Foreskin keratinocyte (primary cell): ENCODE measurements at places on chromosomes 2 and 18.
A peak's percentile ranks its signal among the peaks of the same experiment; 100 is the strongest.

GRCh38 chr2:239959059-239959971 is 65.8 kb downstream of the NDUFA10 start:
- no peak for DNase-seq

- no peak for DNase-seq
Measured at GRCh38 chr2:215379039-215379438, 56.8 kb downstream of the FN1 start.

- DNase-seq = no peak
Measured at GRCh38 chr2:68932402-68932801, 20.3 kb downstream of the GKN2 start.

DNA sequence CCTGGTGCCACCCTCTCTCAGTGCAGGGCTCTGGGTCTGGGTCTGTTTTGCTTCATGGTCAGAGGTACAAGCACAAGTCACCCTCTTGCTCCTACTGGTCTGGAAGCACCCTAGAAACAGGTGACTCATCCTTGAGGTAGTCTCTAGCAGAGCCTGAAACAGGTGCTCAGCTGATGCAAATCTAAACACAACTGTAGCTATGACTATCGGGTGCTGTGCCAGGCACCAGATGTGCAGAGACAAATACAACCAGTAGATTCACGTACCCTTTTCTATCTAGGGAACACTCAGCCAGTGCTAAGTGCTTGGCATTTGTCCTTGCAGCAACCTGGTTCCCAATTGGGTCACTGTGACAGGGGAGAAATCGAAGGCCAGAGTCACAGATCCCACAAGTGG is 140.9 kb upstream of the MYCN start:
- peak; percentile 41 for DNase-seq

DNA sequence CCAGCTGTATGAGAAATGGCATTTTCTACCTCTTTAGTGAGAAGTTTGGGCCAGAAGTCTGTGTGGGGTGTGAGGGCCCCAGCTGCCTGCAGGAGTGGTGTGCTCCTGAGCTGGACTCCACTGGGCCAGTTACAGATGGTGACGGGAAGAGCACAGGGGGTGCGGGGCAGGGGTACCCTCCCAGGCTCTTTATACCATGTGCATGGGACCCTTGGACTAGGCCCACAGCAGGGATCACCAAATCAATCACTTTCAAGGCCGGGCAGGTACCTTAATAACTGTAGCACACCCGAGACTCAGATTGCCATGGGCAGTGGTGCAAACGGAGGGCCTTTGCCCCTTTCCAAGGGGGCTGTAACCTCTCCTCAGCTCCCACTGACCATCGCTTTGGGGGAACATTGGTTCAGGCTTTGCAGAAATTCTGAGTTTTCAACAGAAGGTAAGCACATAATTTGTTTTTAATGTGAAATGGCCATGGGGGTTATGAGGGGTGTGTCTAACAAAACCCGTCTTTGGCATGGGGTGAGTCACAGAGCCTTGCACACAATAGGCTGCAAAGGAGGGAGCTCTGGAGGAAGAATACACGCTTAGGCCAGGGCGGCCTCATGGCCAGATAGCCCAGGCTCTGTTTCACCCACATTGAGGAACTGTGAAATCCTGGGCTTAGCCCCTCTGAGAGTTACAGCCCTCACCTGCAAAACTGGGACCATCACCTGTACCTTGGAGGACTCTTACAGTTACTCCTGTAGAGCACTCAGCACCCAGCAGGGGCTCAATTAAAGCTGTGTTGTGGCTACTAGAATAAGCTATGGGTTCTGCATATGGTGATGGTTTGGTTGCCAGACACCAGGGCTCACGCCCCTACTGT is 141.0 kb upstream of the BCL2L11 start:
- no peak for DNase-seq

- no peak for DNase-seq
Measured at GRCh38 chr18:12839526-12840196, 44.4 kb downstream of the PTPN2 start.
